NCI-H2107 (cell line): ENCODE measurements at places on chromosomes 1 and 21.

- DNase-seq = no peak
Measured at GRCh38 chr1:110200666-110201065, 9.4 kb upstream of the KCNC4 start.

GRCh38 chr1:87706779-87707228 lies 378.1 kb downstream of the LMO4 start:
- DNase-seq = no peak

GRCh38 chr1:53585565-53585964 lies 126.4 kb downstream of the DMRTB1 start:
- DNase-seq = no peak

DNA sequence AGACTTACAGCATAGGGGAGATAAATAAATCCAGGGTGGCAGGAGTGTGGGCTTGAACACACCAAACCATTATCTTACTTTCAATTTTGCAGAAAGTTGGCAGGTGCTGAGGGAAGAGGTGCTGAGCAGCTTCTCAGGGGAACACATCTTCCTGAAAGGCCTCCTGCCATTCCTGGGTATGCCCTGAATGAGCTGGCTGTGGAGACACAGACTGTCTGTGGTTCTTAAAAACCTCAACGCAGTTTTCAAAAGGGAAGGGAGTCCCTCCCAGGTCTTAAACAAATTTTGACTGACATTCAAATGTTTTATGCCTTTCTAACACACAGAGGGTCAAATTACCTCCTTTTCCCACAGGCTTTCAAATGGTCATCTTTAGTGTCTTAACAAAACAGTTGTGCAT lies 166.9 kb downstream of the TNFSF18 start:
- no peak for DNase-seq

DNA sequence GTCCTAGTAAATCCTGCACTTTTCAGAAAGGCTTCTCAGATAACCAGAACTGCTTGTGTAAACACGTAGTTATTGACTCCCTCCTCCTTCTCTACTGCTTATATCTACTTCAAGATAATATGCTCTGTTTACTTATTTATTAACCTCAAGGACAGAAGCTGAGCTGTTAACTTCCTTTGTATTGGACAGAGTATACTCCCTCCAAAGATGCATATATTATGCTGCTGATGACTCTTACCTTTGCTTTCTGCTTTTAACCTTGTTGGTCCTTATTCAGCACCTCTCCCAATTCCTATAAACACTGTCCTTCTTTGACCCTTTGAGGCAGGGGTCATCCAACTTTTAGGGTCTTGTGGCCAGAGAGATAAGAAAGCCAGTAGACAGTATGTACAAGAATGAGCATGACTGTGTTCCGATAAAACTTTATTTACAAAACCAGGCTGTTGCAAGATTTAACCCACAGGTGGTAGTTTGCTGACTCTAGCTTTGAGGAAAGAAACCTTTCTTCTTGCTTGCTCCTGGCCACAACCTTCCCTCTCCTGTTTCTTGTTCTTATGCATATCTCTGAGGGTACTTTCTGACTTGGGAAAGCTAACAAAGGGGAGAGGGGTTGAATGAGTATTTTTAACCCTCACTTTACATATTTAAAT lies 4.9 kb downstream of the TPM3 start:
- DNase-seq = no peak

GRCh38 chr1:81232420-81232819 lies 568.3 kb upstream of the ADGRL2 start:
- no peak for DNase-seq

DNA sequence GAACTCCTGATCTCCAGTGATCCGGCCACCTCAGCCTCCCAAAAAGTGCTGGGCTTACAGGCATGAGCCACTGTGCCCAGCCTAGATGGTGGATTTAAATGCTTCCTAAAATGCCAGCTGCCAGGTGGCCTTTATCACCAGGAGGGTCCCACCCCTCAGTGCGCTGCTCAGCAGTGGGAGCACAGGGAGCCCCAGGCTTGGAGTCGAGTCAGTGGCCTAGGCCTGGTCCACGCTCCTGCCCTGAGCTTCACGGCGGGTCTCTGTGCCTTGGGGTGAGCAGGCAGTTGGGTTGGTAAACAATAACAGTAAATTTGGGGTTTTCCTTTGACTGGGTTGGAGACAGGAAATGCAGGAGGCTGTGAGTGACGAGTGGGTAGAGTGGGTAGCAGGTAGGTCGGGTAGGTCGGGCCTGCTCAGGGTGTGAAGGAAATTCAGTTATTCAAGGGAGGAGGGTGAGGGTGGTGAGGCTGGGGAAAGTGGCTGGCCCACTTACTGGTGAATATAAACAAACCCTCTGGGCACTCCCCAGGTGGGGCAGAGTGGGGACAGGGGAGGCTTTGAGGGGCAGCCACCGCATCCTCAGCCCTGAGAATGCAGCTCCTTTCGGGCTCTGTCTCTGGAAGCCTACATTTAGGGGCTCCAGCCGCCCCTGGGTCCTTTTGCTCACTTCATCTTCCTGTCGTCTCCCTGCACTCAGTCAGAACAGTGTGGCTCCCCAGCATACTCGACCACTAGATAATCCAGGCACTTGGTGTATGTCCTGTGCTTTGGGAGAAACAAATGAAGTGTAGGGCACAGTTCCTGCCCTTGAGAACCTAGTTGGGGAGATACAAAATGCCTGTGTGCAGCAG lies 33.5 kb upstream of the IL19 start:
- DNase-seq = no peak

DNA sequence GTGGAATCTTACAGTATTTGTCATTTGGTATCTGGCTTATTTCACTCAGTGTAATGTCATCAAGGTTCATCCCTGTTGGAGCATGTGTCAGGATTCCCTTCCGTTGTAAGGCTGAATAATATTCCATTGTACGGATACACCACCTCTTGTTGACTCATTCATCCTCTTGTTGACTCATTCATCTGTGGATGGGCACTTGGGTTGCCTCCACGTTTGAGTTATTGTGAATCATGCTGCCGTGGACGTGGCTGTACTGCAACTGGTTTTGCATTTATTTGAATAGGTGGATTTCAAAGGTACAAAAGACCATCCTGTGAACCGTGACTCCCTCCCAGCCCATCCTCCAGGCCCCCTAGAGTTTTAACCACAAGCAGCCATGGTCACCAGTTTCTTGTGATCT lies 11.9 kb upstream of the TCP10L start:
- DNase-seq = no peak

DNA sequence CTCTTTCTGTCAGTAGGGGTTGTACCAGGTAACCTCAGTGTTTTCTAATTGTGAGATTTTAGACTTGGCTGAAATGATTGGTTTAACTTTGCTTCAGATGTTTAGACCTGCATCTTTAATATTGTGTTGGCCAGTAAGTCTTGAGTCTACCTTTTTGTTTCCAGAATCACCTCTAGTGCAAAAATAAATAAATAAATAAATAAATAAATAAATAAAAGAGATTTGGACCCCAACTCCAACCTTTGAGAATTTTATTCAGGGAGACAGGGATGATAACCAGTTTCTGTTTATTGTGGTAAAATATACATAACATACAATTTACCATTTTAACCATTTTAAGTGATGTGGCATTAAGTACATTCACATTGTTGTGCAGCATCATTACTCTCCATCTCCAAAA lies 64.4 kb downstream of the RAVER2 start:
- DNase-seq = no peak

DNA sequence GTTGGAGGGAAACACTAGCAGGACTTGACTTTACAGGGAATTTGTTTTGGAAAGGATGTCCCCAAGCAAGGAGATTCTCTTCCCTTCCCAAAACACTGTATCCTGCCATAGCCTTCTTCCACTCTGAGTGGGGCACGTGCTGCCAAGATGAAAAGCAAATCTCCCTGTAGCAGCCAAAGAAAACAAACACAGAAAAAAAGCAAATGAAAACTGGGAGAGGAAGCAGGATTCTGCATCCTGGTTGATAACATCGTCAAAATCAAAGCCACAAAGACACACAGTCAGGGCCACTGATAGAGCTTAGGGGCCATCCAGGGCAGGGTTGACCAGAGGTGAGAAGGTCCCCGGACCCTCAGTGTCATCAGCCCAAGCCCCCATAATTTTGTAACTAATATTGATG lies 16.0 kb upstream of the MTARC2 start:
- no peak for DNase-seq

- DNase-seq = no peak
Measured at GRCh38 chr1:45608175-45609156, 15.4 kb downstream of the CCDC17 start.

DNA sequence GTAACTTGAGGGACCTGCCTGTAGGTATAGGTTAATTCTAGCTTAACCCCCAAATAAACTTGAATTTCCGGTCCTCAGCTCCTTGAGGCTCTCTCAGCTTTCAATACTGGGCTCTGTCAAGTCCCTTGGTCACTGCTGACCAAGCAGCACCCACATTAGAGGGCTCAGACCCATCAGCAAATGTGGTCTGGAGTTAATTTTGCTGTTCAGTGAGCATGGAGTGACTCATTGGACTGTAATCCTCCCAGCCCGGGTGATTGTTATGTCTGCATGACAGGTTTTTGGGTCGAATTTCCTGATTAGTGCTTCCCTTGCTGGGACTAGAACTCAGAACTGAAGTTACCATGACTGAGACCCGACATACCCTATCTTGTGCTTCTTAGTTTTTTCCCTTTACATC lies 130.6 kb downstream of the URB2 start:
- DNase-seq = no peak
